ENCODE measurements at places on chromosomes 16 and 17.

- no peak for DNase-seq
Observed at GRCh38 chr17:57965521-57966160, 10.4 kb upstream of the CUEDC1 start.

DNA sequence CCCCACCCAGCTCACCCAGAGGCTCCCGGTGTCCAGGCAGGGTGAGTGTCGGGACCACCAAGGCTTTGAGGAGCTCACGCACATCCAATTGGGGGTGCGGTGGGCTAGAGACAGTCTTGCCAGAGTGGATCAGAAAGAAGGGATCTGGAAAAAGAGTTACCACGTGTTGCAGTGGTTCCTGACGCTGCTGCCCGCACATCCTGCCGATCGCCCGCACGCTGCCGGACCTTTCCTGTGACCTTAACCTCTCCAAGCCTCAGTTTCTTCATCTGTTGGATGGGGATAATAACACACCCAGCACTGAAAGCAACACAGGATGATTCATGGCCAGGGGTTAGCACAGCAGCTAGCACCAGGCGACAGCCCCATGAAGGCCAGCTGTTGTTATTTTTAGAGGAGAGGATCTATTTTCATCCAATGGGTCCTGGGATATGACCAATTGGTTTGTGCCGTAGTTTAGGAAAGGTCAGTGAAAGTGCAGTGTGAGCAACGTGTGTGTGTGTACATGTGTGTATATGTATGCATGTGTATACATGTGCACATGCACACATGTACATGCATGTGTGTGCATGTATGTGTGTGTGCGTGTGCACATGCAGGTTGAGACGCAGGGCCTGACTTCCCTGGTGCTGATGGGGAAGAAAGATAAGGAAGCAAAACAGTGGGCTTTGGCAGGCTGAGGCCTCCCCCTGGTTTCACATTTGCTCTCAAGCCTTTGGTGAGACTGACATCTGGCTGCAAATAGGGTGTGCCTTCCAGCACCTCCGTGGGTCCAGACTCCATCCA lies 2.5 kb downstream of the ITGAX start:
- DNase-seq = no peak

- no peak for DNase-seq
Observed at GRCh38 chr17:69342896-69343644, 16.1 kb upstream of the ABCA5 start.

GRCh38 chr16:62462971-62463370 lies 426.7 kb upstream of the CDH8 start:
- DNase-seq = no peak

- DNase-seq = no peak
Observed at GRCh38 chr16:12643034-12643455, 160.6 kb downstream of the CPPED1 start.

DNA sequence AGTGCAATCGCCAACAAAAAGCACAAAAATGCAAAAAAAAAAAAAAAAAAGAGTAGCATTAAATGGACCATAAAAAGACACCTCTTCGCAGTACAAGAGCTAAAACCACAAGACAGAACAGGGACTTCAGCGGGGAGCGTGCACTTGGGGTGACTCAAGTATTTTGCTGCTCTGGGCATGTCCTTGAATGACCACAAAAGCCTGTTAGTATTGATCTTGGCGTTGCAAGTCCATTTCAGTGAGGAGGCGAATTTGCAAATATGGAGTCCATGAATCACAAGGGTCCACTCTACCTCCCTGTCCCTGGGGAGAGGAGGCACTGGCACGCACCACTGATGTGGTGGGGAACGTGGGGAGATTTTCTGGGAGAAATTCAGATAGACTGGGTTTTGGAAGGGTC lies 78.9 kb downstream of the CNGB1 start:
- no peak for DNase-seq

- DNase-seq = no peak
Observed at GRCh38 chr17:50658616-50659015, 23.9 kb downstream of the ABCC3 start.

DNA sequence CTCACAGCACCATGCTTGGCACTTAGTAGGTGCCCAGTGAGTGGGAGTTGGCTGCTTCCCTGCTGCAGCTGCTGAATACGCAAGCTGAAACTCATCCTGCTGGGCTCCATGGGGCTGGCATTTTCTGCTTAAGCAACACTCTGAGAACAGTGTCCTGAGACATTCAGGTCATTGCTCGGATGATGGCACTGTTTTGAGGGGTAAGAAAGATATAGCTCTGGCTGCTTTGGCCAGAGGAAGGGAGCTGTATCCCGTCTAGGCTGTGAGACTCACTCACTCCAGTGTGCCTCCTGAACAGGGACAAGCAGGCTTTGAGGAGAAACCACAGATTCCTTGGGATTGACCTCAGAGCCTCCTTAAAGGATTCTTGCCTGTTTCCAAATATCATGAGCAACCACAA lies 120.5 kb downstream of the CLEC16A start:
- no peak for DNase-seq

DNA sequence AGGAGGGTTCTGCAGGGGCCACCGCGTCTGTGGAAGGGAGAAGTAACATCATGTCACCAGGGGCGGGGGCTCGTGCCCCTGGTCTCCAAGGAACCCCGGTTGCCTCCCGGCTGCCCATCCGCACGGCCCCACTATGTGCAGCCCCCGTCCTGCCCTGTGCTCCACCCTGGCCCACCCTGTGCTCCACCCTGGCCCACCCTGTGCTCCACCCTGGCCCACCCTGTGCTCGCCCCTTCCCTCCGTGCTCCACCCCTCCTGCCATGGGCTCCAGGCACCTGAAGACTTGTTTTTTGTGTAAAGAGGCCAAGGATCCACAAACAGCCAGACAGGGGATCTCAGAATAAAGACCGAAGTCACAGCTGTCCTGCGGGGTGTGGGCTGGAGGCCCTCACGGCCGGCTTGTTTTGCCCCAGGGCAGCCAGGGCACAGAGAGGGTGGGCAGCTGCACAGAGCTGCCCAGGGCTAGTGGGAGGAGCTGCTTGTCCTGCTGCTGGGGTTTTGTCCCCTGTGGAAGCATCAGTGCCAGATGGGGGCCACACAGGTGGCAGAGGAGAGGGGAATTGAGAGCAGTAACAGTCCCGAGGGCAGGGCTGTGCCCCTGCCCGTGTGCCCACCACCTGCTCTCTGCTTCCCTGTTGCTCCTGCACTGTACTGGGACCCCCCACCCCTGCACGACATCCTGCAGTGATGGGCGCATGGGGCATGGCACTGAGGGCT lies 147.0 kb upstream of the CIBAR2 start:
- DNase-seq = no peak

DNA sequence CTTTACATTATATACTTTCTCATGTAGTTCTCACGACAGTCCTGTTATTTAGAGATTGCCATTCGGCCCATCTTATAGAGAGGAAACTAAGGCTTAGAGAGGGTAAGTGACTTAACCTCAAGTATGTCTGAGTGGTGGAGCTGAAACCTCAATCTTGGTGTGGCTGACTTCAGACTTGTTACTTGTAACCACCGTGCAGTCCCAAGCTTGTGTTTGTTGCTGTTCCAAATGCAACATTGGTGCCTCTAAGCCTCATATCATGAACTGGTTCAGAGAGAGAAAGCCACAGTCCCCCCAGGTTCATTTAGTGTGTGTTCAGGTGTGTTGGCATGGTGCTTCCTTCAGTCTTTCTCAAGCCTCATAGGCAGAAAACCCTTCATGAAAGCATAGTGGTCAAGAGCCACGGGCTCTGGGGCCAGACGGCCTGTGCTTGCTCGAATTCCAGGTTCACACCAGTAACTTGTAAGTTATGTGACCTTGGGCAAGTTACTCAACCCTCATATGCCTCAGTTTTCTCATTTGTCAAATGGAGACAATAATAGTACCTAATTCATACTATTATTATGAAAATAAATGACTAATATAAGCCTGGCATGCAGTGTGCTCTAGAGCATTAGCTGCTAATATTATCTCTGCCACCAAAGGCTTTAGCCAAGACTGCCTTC lies 39.9 kb downstream of the CDH1 start:
- DNase-seq = no peak

GRCh38 chr16:88561485-88562359 lies 8.5 kb upstream of the ZC3H18 start:
- DNase-seq = peak; percentile 49

- DNase-seq = no peak
Observed at GRCh38 chr17:46817151-46817900, 1.2 kb downstream of the WNT3 start.

DNA sequence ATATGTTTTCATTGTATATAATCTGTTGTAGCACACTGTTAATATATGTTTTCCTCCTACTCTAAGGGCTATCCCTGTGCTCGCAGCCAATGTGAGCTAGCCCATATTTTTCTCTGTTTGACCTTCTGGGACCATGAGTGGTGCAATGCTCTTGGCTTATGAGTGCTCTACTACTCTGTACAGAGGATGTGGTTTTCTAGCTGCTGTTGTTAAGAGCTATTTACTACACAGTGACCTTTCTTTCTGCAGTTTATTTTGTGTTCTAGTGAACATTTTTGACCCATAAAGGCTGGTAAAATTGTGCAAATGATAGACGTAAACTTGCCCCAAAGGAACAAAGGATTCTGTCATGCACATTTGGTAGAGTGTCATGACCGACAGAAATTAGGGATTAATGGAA lies 84.1 kb upstream of the CPHXL start:
- DNase-seq = no peak

GRCh38 chr16:3971261-3971660 lies 90.7 kb upstream of the CREBBP start:
- no peak for DNase-seq

- DNase-seq = no peak
Observed at GRCh38 chr16:57578521-57579360, 36.3 kb downstream of the ADGRG5 start.

- DNase-seq = no peak
Observed at GRCh38 chr16:79369796-79370195, 230.7 kb downstream of the MAF start.

DNA sequence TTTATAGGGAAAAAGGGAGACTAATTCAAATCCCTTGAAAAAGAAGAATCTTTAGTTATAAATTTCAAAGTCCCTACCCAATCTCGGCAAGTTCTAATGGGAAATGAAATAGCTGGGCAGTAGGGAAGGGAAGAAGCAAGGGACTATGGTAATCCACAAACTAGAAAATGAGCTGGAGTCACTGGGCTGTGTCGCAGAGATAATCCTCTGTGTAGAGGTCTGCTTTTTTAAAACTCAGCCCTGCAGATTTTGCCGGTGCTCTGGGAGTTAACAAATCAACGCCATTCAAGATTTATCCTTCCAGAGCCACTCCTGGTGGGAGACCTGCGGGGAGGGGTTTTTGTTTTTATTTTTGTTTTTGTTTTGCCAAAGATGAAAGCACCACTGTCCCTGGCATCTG lies 20.8 kb downstream of the SNX11 start:
- DNase-seq = no peak

GRCh38 chr17:4583206-4583605 lies 1.1 kb upstream of the SMTNL2 start:
- no peak for DNase-seq

GRCh38 chr16:83727018-83727417 lies 80.8 kb upstream of the HSBP1 start:
- no peak for DNase-seq

- no peak for DNase-seq
Observed at GRCh38 chr16:30087181-30087898, 4.4 kb downstream of the TBX6 start.

DNA sequence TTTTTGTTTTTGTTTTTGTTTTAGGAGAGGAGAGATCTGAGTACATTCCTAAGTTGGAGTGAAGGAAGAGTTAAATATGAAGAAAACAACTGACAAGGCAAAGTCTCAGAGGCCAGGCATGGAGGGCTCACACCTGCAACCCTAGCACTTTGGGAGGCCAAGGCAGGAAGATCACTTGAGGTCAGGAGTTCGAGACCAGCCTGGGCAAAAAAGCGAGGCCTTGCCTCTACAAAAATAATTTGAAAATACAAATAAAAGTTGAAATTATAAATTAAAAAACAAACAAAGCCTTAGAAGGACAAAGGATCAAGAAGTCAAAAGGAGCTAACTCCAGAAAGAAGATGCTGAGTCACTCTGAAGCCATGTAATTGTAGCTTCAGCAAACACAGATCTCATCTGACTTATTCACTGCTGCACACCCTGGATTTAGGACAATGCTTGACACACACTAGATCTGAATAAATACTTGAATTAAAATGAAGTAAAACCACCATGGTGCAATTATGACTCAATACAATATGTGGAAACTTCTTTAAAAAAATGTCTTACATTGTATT lies 9.1 kb downstream of the CEP20 start:
- no peak for DNase-seq

- no peak for DNase-seq
Observed at GRCh38 chr16:67429799-67430503, 970 bp upstream of the HSD11B2 start.

GRCh38 chr16:28876973-28877654 lies 1.2 kb upstream of the ATP2A1 start:
- no peak for DNase-seq

DNA sequence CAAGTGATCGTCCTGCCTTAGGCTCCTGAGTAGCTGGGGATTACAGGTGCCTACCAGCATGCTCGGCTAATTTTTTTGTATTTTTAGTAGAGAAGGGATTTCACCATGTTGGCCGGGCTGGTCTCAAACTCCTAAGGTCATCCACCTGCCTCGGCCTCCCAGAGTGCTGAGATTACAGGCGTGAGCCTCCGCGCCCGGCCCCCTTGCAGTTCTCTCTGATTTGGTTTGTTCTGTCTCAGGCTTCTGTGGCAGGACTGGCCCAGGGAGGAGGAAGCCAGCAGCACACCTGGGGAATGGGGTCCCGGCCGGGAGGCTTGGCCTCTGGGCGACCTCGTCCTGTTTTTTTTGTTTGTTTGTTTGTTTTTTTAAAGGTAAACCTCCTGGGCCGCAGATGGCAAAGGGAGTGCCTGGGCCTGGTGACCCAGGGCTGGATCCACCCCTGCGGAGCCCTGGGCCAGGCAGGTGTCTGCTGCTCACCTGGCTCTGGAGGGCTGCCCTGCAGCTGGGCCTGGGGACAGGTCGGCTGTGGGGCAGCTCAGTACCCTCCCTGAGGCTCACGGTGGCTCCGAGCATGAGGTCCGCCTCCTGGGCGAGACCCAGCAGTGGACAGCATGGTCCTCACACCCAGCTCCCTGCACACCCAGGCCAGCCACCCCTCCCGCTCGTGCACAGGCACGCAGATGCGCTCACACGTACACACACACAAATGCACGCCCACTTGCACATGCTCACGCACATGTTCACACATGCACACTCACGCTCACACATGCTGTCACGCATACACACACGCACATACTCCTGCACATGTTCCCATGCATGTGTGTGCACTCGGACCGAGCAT lies 3.3 kb upstream of the NUDT16L1 start:
- DNase-seq = no peak

- no peak for DNase-seq
Observed at GRCh38 chr17:48726114-48726915, 2.2 kb downstream of the HOXB13 start.

All from stimulated activated naive CD4-positive, alpha-beta T cell treated with Interleukin-2 at 50 U/mL for 16 hours (primary cell).